Neural progenitor cell (in vitro differentiated cells): ENCODE measurements at places on chromosomes 2 and 18. TPM values are rescaled to one million over a fixed set of nuclear protein-coding genes. Genes with fewer than 3 reads are reported as not detected.

Gene POTEI
- total RNA-seq, result 1.8 and 2.4 TPM in 2 replicates

Gene WDR33
- total RNA-seq, result 43.7 and 83.4 TPM in 2 replicates

Gene PLEK
- not detected in 2 replicates for total RNA-seq

Gene DUSP2
- total RNA-seq, result 2.3 TPM in 1 of 2 replicates, not detected in the other

Gene RESP18
- total RNA-seq, result not detected in 2 replicates

Gene ABCB6
- total RNA-seq, result 14.0 and 14.3 TPM in 2 replicates

Gene UGT1A3
- not detected in 2 replicates for total RNA-seq

Gene SLC39A10
- total RNA-seq, result 179 and 253 TPM in 2 replicates

Gene ST6GAL2
- 10.1 and 12.8 TPM in 2 replicates for total RNA-seq

Gene LCT
- 0.03 TPM in 1 of 2 replicates, not detected in the other for total RNA-seq

Gene SFTPB
- not detected in 2 replicates for total RNA-seq

Gene ADRA2B
- 3.0 and 10.5 TPM in 2 replicates for total RNA-seq

Gene MAP3K19
- not detected in 2 replicates for total RNA-seq

Gene ZC3H6
- total RNA-seq, result 16.0 and 21.7 TPM in 2 replicates

Gene ZNF532
- 121 and 137 TPM in 2 replicates for total RNA-seq

Gene HPCAL1
- 3.7 and 8.0 TPM in 2 replicates for total RNA-seq

Gene MARCO
- not detected in 2 replicates for total RNA-seq

Gene RAB6C
- 0.07 TPM in 1 of 2 replicates, not detected in the other for total RNA-seq

Gene LOXHD1
- not detected in 2 replicates for total RNA-seq

Gene NAT8
- total RNA-seq, result not detected in 2 replicates

Gene RHOB
- total RNA-seq, result 16.1 and 28.7 TPM in 2 replicates
